ENCODE measurements at places on chromosomes 1 and 21. TPM values are rescaled to one million over a fixed set of nuclear protein-coding genes. Genes with fewer than 3 reads are reported as not detected.

DNA sequence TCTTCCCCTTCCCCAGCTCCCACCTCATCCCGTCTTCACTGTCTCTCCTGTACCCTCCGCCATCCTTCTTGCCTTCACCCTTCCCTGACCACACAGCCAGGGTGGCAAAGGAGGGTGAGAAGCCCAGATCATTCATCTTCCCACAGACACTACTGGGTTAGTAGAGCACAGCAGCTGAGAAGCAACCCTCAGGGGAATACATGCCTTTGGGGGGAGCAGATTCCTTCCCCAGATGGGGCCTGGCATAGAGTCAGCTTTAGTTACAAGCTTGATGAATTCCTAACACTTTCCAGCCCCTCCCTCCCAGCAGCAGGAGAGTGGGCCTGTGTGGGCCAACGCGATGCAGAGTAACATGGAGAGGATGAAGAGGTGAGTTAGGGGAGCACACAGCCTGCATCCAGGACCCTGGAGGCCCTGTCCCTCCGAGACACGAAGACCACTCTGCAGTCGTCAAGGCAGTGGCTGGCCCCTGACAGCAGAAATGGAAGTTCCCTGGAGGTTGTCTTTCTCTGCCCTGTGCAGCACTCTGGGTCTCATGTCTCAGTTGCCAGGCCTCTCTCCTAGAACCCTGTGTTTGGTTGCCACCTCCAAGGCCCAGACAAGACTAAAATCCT lies 8.8 kb upstream of the BTG2 start:
- DNase-seq = no peak

GRCh38 chr1:90007979-90008404 lies 13.1 kb downstream of the ZNF326 start:
- DNase-seq = no peak

CRABP2 gene
- 0.33 TPM for total RNA-seq

LCE1B gene
- total RNA-seq = not detected

- no peak for DNase-seq
Observed at GRCh38 chr1:197472141-197472540, 204.1 kb downstream of the CRB1 start.

DNA sequence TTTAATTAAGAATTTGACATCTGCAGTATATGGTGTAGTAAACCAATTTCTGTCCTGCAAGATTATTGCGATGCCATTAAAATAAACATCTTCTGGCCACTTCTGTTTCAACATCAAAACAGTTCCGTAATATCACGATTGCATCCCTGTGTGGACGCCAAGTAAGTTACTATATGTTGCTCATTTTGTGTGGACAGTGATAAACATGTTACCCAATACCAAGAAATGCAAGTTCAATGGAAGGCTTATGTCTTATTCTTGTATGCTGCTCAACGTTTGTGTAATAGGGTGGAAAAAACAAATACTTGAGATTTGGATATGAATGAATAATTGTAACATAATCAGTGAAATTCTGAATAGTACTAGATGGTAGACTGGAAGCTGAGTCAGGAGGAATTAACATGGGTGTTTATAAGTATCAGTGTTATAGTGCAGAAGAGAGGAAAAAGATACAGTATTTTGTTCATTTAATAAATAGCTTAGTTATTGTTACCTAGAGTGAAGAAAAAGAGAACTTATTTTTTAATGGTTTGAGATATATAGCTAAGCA lies 15.2 kb downstream of the TTC3 start:
- DNase-seq = no peak

DNA sequence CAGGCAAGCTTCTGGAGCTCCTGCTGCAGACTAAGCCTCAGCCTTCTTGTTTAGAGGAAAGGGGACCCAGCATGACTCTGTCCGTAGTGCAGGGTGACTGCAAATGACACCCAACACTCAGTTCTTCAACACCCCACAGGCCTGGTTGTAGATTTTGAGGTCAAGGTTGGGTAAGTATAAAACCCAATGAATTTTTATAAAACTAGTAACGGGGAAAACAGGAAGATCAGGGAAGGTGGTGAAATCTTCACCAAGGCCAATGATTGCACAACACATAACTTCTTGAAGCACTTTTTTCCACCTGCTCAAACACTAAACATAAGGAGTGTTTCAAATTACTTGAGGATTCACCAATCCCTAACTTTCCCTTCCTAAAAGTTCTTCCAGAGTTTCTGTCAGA lies 89.4 kb upstream of the JAK1 start:
- DNase-seq = no peak

Data from left lobe of liver (tissue), 2 donors.